ENCODE measurements at places on chromosomes 12 and 14.

- DNase-seq: no peak
Measured at GRCh38 chr14:104331871-104332605, 193.7 kb downstream of the KIF26A start.

- peak; percentile 35 for DNase-seq
Measured at GRCh38 chr14:102508774-102509745, 516 bp downstream of the ANKRD9 start.

GRCh38 chr12:107328442-107329133, 235.2 kb upstream of the CRY1 start:
- DNase-seq: no peak

DNA sequence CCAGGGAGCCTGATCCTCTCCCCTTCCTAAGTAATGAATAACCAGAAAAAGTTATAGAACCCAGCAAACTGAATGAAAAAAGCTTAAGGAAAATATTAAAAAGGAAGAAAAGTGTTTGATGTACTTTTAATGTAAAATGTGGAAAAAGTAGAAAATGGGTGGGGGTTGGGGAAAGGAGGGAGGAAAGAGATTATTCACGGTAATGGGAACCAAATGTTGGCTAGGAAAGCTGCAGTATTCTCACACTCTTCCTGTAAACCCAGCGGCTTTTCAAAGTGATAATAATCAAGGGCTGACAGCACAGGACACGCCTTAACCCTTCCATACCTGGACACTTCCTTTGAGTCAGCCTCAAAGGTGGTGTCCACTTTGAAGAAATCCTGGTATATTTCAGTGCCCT, 139.2 kb downstream of the TGFB3 start:
- no peak for DNase-seq

DNA sequence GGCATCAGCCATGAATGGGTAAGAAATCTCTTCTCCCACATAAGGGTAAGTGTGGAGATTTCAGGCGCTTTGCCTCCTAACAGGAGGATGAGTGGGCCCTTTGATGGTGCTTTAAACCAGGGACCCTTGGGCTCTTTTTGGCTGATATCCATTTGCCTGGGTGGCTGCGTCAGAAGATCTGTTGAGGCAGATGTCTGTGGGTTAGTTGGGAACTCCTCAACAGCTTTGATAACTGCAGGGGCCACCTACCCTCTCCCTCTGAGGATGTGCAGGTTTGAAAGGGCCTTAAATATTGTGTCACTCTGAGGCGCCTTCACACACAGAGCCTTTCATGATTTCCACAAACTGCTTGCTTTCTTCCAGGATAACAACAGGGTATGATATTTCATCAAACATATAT, 210.7 kb downstream of the PPM1H start:
- DNase-seq: no peak

DNA sequence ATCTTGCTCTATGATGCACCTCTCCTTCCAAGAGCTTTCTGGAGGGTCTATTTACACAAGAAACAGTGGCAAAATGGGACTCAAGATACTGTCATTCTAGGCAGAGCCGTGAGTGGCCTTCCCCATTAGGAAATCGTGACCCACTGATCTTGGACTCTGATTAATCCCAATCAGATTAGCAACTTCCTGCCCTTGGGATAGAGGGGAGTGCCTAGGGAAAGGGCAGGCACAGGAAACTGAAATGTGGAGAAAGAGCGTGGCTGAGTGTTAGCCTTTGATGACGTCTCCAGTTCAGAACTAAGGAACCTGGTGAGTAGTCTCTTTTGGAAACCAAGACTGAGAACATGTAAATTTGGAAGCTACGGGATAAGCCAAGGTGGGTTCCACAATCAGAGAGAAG, 76.1 kb downstream of the NUAK1 start:
- DNase-seq: no peak

DNA sequence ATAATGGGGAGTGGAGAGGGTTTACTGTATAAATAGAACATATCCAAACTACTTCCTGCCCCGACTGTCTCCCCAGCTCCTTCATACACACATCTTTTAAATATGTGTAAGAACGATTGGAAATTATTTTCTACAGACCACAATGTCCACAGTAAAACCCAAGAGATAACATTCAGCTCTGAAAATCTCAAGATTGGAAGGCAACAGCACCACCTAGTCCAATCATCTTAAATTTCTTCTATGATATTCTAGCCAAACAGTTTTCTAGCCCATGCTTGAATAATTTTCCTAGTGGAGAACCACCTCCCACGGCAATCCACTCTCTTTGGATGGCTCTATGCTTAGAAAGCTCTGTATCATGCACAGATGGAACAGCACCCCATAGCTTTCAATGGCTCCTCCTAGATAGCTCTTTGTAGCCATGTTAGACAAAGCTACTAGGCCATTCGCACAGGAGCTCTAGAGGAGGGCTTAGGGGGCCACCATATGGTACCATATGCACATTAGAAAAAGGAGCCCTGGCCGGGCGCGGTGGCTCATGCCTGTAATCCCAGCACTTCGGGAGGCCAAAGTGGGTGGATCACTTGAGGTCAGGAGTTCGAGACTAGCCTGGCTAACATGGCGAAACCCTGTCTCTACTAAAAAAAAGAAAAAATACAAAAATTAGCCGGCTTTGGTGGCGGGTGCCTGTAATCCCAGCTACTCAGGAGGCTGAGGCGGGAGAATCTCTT, 18.1 kb downstream of the VDR start:
- no peak for DNase-seq
